ENCODE measurements at places on chromosomes 7 and 10.
A peak's percentile ranks its signal among the peaks of the same experiment; 100 is the strongest.

GRCh38 chr7:104933022-104933421, 81.0 kb upstream of the KMT2E start:
- no peak for DNase-seq

DNA sequence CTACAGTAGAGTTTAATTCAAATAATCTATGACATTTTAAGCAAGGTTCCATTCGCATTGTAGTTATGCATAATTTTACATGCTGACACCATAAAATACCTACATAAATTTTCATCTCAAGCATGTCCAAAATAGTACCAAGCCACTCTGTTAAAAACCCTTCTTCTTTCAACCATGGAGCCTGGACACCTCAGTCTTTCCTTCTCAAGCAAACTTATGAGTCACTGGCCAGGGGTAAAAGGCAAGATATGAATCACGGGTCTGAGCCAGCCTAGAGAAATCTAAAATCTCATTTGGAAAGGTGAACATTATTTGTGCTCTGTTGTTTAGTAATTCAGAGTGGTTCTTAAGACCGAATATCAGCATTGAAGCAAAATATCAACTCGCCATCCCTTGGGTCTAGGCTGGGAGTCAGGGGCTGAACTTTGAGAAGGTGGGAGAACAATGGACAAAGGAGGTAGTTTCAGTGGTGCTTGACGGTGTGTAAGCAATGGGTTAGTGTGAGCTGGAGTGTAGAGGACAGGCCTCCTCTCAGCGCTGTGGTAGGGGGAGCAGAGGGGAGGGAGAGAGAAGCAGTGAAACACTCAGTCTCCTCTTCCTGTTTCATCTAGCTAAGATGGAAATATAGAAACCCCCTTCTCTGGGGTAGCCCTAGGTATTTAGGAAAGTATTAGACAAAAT, 19.1 kb upstream of the GPAM start:
- DNase-seq, result no peak

GRCh38 chr10:110822712-110823311, 48.9 kb upstream of the PDCD4 start:
- no peak for DNase-seq

DNA sequence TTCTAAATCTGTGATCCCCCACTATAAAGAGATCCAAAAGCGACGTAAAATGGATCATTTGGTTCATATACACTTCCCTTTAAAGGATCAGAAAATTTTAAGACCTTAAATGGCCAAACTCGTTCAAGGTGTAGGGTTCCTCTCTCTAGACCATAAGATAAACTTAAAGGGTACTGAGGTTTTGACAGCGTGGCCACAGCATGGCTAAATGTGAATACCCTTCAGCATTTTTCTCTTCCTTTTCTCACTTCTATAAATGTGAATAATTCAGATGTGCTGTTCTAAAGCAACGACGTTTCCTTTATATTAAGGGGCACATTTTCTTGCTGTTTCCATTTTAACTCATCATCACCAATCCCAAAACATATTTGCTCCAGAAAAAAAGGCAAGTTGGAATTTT, 5.2 kb downstream of the ZCWPW1 start:
- no peak for DNase-seq

DNA sequence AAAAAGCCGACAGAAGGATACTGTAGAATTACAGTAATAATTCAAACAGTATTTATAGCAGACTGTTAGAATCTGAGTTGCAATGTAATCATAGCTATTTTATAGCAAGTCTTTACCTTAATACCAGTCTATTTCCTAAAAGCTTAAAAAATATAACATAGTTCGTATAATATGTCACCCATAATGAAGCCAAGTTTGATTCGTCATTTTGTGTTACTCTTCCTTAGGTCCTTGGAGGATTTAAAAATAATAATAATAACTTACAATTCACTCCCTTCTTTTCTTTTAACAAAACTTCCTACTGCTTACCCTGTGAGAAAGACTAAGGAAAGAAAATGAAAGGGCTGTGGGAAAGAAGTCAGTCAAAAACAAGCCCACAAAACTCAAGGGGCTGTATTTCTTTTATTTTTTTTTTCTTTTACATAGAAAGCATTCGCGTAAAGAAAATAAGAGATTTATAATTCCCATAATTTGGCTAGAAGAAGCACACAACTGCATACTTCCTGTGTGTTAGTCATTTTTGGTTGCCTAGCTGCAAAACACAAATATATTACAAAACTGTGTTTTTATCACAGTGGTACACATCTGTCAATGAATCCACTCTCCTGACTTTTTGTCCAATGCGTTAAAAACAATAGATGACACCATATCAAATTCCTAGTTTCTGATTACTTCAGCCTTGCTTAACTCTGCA, 187.2 kb upstream of the CELF2 start:
- no peak for DNase-seq

DNA sequence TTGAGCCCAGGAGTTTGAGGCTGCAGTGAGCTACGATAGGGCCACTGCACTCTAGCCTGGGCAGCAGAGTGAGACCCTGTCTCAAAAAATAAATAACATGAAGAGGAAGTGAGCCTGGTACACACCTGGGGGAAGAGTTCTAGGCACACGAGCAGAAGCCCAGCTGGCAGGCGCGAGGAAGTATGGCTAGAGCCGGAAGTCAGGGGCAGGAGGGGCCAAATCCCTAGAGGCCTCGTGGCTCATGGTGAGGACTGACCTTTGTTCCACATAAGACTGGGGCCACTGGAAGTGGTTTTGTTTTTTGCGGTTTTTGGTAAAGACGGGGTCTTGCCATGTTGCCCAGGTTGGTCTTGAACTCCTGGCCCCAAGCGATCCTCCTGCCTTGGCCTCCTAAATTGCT, 117.6 kb downstream of the HIP1 start:
- DNase-seq, result no peak

DNA sequence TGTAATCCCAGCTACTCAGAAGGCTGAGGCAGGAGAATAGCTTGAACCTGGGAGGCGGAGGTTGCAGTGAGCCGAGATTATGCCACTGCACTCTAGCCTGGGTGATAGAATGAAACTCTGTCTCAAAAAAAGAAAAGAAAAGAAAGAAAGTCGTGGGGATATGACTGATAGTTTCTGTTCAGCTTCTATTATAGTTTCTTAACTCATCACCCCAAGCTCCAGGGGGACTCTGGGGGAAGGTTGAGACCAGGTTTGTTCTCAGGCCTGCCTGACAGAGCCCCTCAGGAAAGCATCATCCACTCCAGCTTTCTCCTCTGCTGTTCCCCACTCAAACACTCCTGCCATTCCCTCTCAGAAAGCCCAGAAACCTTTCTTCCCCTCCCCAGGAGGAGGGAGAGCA, 542.4 kb upstream of the GALNT17 start:
- DNase-seq, result no peak

- no peak for DNase-seq
These were observed 9.7 kb upstream of the VSIR start for GRCh38 chr10:71782917-71783490.

- no peak for DNase-seq
These were observed 56.1 kb downstream of the CHST15 start for GRCh38 chr10:124037286-124037685.

DNA sequence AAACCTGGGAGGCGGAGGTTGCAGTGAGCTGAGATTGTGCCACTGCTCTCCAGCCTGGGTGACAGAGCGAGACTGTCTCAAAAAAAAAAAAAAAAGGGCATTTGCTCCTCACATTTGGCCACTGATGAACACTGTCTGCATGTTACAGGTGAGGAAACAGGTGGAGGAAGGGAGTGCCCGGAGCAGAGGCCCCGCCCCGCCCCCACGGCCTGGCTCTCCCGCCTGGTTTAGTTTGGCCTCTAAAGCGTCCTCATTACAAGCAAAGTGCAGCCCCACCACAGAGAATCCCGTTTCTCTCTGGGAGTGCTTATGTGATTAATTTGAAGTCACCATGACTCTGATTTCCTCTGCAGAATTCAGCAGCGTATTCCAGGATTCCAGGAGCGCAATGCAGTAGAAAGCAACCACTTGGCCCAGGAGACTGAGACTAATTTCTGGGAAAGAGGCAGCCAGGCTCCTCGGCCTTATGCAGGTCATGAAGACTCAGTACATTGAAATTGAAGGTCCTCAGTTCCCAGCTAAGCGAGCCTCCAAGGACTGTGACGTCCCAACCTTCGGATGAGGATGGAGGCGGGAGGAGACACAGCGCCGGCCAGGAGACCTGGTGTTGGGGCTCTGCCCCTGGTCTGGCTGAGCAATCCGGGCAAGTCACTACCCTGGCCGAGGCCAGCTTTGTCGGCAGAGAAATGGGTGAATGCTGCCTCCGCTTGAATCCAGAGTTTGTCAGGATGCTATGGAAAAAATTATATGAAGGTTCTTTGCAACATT, 44.7 kb downstream of the RBM17 start:
- no peak for DNase-seq

- DNase-seq, result no peak
These were observed 37.8 kb downstream of the SEM1 start for GRCh38 chr7:96671854-96672253.

- DNase-seq, result no peak
These were observed 68.5 kb downstream of the AP3M1 start for GRCh38 chr10:74081941-74082718.

GRCh38 chr10:132841615-132841975, 55.6 kb upstream of the NKX6-2 start:
- DNase-seq, result no peak

- DNase-seq, result no peak
These were observed 759 bp downstream of the DNAJB12 start for GRCh38 chr10:72353965-72354355.

DNA sequence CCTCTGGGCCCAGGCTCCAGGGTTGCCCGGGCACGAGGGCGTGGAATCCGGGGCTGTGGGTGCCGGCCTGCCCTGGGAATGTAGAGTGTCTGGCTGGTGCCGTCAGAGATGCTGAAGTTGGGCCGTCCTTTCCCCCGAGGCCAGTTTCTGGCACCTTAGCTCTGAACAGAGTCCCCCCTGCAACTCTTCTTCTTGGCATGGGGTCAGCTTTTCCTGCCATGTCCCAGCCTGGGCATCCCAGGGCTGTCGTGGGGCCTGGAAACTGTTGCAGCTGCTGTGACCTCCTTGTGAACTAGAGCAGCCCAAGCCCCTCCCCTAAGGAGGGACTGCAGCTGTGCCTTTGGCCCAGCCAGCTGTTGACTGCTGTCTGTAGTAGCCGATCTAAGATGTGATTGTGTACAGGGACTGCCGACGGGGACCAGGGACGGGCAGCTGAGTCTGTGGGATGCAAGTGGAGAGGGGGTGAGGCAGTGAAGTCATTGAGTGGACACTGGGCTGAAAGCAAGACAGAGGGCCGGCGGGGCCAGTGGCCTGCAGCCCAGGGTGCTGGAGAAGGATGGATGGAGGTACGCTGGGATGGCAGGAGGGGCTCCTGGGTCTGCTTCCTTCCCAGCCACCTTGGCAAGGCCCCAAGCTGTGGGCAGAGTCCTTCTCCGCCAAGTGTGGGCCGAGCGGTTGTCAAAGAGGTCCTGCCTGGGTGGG, 35.8 kb downstream of the GBX1 start:
- no peak for DNase-seq

GRCh38 chr10:48737886-48738285, 53.2 kb downstream of the WDFY4 start:
- DNase-seq, result no peak

GRCh38 chr7:112105584-112106530, 100.3 kb downstream of the DOCK4 start:
- DNase-seq, result no peak

- DNase-seq, result no peak
These were observed 70.4 kb downstream of the RSU1 start for GRCh38 chr10:16746856-16747255.

DNA sequence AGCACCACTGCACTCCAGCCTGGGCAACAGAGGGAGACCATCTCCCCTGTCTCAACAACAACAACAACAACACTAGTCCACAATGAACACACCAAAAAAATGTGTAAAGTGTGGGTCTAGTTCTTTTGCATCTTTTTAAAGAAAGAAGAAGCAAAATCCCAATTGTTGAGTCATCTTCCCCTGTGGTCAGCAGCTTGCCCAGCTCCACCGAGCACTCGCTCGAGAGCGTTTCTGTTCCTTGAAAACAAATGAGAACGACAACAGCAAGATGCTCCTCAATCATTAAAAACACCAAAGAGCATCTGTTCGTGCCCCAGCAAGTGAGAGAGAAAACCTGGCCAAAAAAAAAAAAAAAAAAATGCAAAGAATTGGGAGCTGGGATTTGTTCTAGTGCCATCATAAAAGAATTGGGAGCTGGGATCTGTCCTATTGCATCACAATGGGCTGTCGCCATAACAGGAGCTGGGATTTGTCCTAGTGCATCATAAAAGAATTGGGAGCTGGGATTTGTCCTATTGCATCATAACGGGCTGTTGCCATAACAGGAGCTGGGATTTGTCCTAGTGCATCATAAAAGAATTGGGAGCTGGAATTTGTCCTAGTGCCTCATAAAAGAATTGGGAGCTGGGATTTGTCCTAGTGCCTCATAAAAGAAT, 118.1 kb downstream of the PTPRN2 start:
- DNase-seq, result no peak

DNA sequence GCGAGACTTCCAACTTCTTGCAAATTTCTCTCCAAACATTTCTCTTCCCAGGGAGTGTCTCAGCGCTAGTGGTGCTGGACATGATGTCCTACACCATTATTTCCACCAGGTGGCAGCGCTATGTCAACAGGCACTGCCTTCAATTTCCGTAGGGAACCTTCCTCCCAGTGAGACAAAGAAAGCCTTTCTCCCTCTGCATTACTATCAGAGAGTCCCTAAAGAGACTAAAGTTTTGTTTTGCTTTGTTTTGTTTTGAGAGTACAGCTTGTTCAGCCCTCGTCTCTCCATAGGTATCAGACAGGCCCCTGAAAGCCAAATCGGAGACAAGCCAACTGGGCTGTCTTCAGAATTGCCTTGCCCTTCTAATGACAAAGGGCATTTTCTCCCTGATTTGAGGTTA, 44.2 kb upstream of the GGCT start:
- peak; percentile 42 for DNase-seq

DNA sequence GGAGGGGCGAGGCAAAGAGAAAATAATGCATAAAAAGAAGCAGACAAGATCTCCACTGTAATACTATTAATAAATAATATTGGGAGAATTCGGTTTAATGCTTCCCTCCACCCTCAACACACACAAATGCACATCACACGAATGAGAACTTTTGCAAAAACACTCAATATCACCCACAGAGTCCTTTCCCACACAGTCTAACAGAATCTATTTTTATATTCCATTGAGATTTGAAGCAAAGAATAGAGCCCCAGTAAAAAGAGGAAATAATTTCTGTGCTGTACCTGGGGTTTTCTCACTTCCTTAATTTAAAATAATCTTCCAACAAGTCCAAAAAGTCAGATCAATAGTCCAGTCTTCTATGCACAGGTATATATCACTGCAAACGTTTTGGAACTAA, 17.0 kb downstream of the PIK3AP1 start:
- DNase-seq, result no peak

GRCh38 chr7:24800073-24800472, 42.8 kb upstream of the GSDME start:
- no peak for DNase-seq

DNA sequence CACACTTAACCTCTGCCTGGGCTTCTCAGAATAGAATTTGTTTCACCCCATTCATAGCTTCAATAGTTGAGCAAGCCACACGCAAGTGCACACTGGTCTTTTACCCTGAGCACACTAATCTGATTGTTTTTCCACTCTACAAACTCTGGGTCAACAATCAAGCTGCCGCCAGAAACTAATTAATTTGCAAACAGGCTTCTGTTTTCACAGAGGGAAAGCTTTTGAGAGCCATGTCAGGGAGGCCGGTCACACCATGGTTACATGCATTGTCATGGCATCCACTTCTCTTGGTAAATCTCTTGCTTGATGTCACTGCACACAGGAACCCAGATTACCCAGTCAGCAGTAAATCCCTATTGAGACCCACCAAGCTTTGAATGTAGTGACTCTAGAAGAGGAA, 154.2 kb downstream of the SEMA3A start:
- DNase-seq, result no peak

GRCh38 chr7:87345962-87346371, 503 bp downstream of the CROT start:
- DNase-seq, result no peak

- no peak for DNase-seq
These were observed 32.2 kb downstream of the SVOPL start for GRCh38 chr7:138668946-138669345.
